ENCODE measurements at places on chromosomes 7 and 10.

- no peak for DNase-seq
Measured at GRCh38 chr7:6375348-6376101, 72.2 kb downstream of the DAGLB start.

- no peak for DNase-seq
Measured at GRCh38 chr7:37961251-37961650, 40.8 kb downstream of the EPDR1 start.

GRCh38 chr7:46281071-46281470 is 360.0 kb upstream of the IGFBP3 start:
- DNase-seq, result no peak

DNA sequence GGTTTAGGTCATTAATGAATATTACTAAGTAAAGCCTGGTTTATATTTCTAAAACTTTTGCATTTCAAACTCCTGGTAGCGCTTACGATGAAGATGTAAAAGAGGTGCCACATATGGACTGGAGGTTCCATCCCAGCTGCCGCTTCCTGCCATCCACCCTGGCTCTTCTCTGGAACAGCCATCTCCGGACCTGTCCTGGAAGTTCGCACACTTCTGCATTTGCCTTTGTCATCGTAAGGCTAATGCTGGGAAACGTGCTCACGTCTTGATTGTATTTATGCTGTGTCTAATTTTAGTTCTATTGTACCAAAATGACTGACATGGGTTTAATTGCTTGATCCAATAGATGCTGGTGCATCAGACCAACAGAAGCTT is 103.1 kb downstream of the HIPK2 start:
- no peak for DNase-seq

GRCh38 chr10:21441625-21442024 is 83.9 kb downstream of the SKIDA1 start:
- no peak for DNase-seq

GRCh38 chr7:98229991-98230745 is 18.9 kb downstream of the BHLHA15 start:
- no peak for DNase-seq

DNA sequence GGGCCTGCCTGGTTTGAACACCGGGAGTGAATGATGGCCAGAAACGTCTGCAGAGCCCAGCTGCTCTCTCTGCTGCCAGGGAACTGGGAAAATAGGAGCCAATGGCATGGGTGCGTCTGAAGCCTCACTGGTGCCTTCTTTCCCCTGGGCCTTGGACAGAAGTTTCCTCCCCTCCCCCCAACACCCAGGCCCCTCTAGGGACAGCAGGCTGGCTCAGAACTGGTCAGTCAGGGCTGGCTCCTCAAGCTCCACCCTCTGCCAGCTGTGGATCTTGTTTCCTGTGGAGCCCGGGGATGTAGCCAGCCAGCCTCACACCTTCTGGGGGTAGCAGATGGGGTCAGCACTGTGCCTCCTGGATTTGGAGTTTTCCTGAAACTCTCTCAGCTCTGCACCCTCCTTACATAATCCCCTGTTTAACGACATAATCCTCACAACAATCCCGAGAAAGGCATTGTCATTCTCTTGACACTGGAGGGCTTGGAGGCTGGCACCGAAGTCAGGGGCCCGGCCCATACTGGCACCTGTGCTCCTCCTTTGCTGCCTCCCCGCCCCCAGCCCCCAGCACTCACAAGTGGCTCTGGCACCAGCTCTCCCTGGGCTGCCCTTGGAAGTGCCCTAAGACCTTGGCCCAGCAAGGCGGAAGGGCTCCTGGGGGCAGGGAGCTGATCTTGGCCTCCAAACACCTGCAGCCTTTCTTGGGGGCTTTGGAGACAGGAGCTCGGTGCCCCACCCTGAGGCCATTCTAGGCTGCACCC is 5.7 kb downstream of the LDB3 start:
- DNase-seq, result no peak

DNA sequence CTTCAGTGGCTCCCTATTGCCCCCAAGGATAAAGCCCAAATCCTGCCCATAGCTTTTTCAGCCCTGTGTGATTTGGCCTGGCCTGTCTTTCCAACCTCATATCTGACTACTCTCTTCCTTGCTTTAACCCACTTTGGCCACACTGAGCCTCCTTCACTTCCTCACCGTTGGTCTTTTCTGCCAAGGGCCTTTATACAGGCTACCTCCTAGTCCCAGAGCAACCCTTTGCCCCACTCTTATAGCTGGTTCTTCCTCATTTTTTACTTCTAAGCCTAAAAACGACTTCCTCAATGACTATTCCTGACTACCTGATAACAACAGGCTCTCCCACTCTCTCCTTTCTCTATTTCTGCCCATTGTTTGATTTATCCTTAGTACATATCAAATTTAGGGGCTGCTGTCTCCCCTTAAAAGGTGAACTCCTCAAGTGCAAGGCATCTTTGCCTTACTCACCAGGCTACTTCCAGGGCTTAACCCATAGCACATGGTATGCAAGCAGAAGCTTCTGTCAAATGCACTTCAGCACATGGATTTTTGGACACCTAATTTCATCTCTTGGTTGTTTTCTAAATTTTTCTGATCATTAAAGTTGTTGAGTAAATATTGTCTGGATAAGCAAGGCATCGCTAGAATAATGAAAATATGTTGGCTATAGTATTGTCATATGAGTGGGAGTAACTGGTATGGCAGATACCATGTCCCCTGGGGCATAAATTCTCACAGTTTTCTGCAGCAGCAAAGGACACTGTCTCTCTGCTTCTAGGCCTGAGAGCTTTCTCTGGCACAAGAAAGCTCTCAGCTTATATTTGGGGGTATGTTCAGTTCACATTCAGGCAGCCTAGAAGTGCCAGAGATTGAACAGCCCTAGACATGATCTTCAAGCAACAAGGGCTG is 201.5 kb upstream of the GPR26 start:
- DNase-seq, result no peak

DNA sequence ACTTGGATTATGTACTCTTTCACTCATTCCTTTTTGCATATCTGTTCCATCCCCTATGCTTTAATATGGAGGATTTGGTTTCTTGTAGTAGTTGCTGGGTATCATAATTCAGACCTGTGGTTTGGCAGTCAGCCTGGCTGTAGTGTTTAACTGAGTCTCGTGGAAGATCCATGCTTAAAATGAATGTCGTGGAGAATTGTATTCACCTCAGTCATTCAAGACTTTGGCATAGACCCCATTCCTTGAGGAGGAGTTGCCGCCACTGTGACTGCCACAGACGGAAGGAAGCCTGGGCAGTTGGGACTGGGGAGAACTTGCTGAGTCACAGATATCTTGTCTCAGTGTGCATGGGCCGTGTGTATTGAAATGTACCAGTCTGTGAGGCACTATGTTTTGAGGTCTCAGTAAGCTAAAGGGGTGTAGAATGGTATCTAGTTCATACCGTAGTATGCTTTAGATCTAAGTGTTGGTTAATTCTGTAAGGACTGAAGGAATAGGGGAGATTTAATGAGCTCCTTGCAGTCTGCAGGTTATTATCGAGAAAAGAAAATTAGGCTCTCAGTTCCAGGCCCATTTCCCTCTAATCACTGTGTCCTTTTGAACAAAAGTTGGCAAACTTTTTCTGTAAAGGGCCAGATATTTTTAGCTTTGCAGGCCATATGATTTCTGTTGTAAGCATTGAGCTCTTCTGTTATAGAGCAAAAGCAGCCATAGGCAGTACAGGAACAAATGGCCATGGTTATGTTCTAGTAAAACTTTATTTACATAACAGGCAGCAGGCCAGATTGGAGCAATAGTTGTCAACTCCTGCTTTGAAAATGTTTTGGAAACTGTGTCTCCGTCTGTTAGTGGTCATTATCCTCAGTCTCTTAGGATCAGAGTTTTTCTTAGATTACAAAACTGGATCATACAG is 76.8 kb downstream of the TPST1 start:
- no peak for DNase-seq

DNA sequence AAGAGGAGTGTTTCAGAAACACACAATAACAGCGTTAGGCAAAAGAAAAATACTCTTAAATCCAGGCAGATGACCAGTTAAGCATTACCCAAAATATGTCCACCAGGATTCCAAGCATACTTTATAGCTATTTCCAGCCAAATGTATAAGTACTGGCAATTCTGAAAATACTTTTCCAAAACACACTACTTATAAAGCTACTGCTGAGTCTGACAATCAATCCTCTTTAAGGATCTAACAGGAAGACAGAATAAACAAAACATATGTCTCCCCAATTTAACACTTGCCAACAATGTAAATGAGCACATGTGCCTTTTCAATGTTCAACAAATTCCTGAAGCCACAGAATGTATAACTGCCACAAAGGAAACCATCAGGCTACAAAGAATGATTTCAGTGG is 370.9 kb downstream of the SORCS1 start:
- no peak for DNase-seq

DNA sequence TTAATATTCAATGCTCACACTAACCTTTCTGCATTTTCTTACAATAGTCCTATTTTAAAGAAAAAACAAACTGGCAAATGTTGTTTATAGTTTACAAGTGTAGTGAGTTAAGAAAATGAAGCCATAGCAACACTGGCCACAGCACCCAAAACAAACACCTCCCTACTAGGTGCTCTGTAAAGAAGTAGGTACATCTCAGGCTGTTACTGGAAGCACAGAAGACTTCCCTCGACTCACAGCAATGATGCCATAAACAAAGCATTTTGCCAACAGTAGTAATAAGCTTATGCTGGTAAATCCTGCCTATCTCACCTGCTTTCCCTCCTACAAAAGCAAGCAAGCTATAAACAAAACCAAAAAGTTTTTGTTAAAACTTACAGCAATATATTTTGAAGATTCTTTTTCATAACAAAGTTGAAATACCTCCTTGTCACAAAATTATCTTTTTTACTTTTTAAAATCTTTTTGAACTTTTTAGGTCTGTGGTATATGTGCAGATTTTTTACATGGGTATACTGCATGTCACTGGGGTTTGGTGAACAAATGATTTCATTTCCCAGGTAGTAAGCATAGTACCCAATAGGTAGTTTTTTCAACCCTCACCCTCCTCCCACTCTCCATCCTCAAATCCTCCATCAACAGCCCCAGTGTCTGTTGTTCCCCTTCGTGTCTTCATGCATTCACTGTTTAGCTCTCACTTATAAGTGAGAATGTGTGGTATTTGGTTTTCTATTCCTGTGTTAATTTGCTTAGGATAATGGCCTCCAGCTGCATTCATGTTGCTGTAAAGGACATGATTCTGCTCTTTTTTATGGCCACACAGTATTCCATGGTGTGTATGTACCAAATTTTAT is 28.4 kb downstream of the COA1 start:
- DNase-seq, result no peak

DNA sequence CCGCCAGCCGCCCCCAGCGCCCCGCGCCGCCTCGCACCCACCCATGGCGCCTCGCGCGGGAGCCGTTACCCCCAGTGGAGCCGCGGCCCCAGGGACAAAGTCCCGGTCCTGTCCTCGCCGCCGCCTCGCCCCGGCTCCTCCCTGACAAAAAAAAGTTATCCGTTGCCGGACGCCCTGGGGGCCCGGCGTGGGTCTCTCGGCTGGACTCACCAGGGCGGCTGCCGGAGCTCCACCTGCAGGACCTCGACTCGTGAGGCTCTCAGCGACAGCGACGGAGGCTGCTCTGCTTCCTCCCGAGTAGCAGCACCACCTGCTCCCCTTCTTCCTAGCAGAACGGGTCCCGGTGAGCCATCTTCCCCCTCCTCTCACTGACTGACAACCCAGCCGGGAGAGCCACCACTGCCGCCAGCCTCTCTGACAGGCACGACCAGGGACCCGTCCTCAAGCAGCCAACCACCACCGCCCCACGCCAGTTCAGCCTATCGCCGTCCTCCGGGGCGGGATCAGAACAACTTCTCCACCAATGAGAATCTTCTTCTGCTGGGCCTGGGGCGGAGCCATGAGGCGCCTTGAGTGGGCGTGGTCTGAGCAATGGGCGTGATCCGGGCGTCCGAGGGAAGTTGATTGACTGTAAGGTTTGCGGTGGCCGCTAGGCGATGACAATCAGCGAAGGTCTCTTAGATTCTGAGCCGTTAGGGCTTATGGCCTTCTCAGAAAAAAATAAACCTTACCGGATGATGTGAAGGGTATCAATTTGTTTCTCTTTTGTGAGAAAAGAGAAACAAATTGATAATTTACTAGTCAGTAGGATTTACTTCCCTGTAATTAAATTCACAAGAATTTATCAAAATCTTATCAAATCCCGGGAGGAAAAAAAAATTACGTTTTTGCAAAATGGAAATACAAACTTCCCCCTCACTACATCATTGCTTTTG is at the start of gene HYCC1:
TSS of gene HYCC1 (minus strand) at position 416 of the 935 bp plus-strand sequence. CDS start 23,019 bp downstream, outside the sequence.
- DNase-seq, result peak; percentile 98

GRCh38 chr7:132956556-132956955 is 125.3 kb downstream of the CHCHD3 start:
- DNase-seq, result no peak

GRCh38 chr7:84939888-84940287 is 247.0 kb downstream of the SEMA3D start:
- no peak for DNase-seq

- DNase-seq, result no peak
Measured at GRCh38 chr7:35747611-35748010, 52.7 kb upstream of the HERPUD2 start.

- DNase-seq, result peak; percentile 75
Measured at GRCh38 chr10:102648889-102649796, 4.9 kb downstream of the TRIM8 start.

DNA sequence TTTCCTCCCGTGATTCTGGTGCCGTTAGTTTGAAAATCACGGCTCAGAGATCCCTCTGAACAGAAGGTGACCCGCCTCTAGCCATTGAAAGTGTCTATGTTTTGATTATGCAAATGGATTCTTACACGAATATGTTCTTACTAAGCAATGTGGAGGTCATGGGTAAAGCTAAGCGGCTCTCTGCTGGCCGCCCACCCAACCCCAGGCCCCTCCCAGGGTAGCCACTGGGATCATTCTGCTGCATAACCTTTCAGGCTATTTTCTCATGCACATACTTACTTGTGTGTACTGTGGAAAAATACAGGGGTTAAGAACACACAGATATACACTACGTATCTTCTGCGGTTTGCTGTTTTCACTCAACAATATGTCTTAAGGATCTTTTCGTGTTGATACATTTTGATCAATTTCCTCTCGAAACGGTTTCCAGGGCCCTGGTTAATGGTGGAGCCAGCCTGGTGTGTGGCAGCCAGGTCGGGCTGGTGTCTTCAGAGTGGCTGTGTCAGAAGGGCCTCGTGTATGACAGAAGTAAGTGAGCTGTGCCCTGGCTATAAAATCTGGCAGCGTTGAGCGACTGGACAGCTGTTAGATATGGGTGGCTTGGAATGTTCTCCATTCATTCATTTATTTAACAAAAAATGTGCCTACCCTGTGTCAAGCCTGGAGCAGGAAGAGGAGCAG is 29.9 kb downstream of the ZNF783 start:
- no peak for DNase-seq

Data from neuronal stem cell (in vitro differentiated cells).